Liver (tissue), 10 donors: ENCODE measurements at places on chromosomes 6 and 20. TPM values are rescaled to one million over a fixed set of nuclear protein-coding genes. Genes with fewer than 3 reads are reported as not detected.

GRCh38 chr6:108451816-108452215 lies 108.9 kb upstream of the FOXO3 start:
- no peaks in the 10 kb centered on the region for H3K36me3 ChIP-seq
- DNase-seq = no peak
- H3K4me1 ChIP-seq = no peaks in the 10 kb centered on the region
- H3K4me3 ChIP-seq = no peak overlapping the region
- H3K27ac ChIP-seq = no peak overlapping the region

Gene ZNF292
- polyA plus RNA-seq = 12.8 TPM

DNA sequence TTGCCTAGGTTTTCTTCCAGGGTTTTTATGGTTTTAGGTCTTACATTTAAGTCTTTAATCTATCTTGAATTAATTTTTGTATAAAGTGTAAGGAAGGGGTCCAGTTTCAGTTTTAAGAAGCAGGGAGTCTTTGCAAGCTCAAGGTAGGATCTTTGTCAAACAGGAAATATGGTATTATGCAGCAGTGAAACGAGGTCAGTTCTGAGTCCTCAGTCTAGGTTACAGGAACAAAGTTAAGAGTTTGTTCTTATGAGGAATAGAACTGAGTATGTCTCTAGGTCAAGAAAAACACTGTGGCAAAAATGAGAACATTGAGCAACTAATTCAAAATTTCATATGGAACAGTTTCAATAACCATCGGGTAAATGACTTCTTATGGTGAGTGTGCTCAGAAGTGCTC lies 63.6 kb downstream of the GCLC start:
- no peak for DNase-seq
- H3K27ac ChIP-seq = no peak overlapping the region
- H3K27me3 ChIP-seq = no peaks in the 10 kb centered on the region

Gene SNAP91
- not detected for polyA plus RNA-seq

Gene DEFB114
- not detected for polyA plus RNA-seq

- H3K36me3 ChIP-seq = peaks cover 42% of the 10 kb centered on the region
- DNase-seq = no peak
- no peaks in the 10 kb centered on the region for H3K27me3 ChIP-seq
- H3K4me3 ChIP-seq = no peak overlapping the region
- peak overlapping the region; percentile 37 for H3K27ac ChIP-seq
- H3K4me1 ChIP-seq = peaks cover 58% of the 10 kb centered on the region
These were observed 6.2 kb downstream of the VEGFA start for GRCh38 chr6:43776115-43776798.

Gene PLG
- 1,307 TPM for polyA plus RNA-seq

Gene MAPK13
- 3.2 TPM for polyA plus RNA-seq

- H3K36me3 ChIP-seq = no peaks in the 10 kb centered on the region
- H3K27ac ChIP-seq = no peak overlapping the region
- H3K4me3 ChIP-seq = no peak overlapping the region
- H3K4me1 ChIP-seq = no peaks in the 10 kb centered on the region
- no peak for DNase-seq
These were observed 28.2 kb upstream of the ELMO2 start for GRCh38 chr20:46434597-46434996.
